Hepatic stellate cell (primary cell): ENCODE measurements at places on chromosomes 2 and 18.

- no peak for DNase-seq
Measured at GRCh38 chr2:194328456-194328855, 1328.6 kb upstream of the SLC39A10 start.

DNA sequence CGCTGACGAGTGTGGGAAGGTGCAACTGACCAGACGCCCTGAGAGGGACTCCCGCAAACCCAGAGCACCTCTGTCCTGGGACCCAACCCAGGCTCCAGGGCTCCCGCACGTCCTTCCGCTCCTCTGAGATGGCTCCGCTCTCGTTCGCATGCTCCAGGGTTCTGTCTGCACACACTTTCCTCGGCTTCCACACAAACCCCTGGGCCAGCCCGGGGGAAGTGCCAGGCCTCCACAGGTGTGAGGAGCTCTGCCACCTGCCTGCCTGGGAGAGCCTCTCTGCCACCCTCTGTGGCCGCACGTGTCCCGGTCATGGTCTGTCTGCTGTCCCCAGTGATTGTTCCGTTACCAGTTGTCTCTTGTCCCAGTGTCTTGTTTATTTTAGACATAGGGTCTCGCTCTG, 222.9 kb downstream of the HDAC4 start:
- no peak for DNase-seq

- DNase-seq = no peak
Measured at GRCh38 chr2:206127656-206128055, 31.6 kb downstream of the NDUFS1 start.

DNA sequence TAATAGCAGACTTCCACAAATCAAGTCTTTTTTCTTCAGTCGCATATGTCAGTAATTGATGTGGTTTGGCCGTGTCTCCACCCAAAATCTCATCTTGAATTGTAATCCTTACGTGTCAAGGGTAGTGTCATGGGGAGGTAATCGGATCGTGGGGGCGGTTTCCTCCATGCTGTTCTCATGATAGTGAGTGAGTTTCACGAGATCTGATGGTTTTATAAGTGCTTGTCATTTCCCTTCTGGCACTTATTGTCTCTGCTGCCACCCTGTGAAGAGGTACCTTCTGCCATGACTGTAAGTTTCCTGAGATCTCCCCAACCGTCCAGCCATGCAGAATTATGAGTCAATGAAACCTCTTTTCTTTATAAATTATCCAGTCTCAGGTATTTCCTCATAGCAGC, 478.8 kb downstream of the PTPRM start:
- no peak for DNase-seq

DNA sequence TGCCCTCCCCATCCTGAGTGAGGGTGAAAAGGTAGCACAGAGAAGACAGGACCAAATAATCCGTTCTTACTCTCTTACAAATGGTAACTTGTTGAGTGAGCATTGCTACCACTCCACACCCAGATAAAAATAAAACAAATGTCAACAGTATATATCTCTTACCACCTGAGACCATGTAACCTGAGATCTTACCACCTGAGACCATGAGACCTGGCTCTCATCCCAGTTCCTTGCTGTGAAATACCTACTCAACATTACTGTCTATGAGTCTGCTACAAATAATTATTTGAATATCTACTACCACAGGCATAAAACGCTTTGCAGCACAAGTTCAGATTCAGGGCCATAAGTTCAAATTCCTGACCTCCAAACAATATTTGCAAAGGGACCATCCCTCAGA, 234.7 kb downstream of the C1D start:
- DNase-seq = no peak

DNA sequence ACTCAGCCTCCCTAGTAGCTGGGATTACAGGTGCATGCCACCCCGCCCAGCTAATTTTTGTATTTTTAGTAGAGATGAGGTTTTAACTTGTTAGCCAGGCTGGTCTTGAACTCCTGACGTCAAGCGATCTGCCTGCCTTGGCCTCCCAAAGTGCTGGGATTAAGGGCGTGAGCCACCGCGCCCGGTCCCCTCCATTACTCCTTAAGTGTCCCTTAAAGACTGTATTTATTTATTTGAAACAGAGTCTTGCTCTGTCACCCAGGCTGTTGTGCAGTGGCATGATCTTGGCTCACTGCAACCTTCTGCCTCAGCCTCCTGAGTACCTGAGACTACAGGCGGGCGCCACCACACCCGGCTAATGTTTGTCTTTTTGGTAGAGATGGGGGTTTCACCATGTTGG, 148.6 kb downstream of the TGIF1 start:
- DNase-seq = no peak
